ENCODE measurements at places on chromosomes 6 and 20.

- DNase-seq = no peak
These were observed 142.5 kb upstream of the SPACA1 start for GRCh38 chr6:87905101-87905641.

DNA sequence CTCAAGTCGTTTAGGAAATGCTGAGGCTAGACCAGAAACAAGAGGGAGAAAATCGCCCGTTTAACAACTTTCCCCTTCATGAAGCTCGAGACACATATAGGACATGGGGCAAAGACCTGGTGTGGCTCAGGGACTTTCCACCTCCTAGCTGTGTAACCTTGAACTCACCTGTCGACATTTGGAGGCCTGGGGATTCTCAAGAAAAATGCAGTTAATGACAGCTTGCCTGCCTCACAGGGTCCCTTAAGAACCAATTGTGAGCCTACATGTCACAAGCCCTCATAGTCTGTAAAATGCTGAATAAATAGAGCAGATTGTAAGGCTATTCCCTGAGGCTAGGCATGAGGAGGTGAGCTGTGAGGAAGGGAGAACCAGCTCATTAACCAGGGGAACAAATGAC, 35.1 kb downstream of the MGME1 start:
- no peak for DNase-seq

DNA sequence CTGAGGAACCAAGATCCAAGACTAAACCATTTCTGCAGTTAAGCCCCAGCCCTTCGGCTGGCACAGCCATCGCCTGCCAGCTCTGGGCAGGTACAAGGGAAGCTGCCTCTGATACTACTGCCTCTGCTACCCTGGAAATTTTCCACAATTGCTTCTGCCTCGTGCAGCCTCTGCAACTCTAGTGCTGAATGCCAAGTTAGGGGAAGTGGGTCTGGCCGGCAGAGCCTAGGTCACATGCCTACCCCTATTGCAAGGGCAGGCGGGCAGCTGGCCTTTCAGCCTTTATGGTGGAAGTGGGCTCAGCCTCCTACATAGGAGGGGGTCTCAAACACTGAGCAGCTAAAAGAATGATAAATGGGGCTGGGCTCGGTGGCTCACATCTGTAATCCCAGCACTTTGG, 44.5 kb upstream of the TULP1 start:
- DNase-seq = no peak

DNA sequence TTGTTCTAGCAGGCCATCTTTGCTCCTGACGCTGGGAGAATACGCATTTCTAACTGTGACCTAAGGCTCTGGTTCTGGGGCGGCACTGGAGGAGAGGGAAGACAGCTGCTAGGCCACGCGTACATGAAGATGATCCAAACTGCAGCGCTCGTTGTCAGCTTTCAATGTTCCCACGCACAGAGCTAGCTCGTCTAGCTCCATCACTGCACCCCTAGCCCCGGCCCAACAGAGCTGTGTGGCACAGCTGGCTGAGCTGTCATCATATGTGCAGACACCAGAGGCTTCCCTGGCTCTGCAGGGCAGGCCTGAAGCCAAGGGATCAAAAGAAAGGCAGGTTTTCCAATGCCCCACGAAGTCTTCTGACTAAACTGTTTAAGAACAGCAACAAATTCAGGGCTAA, 124.7 kb downstream of the IRF4 start:
- no peak for DNase-seq

- no peak for DNase-seq
These were observed 48.7 kb downstream of the SCGN start for GRCh38 chr6:25700761-25701160.

GRCh38 chr20:40617594-40617993, 71.4 kb downstream of the MAFB start:
- no peak for DNase-seq

- DNase-seq = peak; percentile 82
These were observed 10.7 kb upstream of the NCOA7 start for GRCh38 chr6:125779924-125780539.

GRCh38 chr6:168127384-168127868, 48.4 kb upstream of the FRMD1 start:
- DNase-seq = no peak

DNA sequence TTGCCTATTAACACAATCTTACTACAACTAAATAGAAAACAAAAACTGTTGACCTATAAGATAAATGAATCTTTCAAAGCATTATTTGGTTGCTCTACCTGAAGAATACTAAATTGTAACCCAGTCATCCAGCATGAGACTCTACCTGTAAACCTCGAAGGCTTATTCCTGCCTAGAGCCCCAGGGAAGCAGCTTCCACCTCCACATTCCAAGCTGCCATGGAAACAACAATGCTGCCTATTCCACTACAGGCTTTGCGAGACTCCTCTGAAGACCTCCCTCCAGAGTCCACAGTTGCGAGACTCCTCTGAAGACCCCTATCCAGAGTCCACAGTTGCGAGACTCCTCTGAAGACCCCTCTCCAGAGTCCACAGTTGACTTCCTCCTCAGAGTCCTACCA, 15.7 kb downstream of the GMDS start:
- DNase-seq = no peak

DNA sequence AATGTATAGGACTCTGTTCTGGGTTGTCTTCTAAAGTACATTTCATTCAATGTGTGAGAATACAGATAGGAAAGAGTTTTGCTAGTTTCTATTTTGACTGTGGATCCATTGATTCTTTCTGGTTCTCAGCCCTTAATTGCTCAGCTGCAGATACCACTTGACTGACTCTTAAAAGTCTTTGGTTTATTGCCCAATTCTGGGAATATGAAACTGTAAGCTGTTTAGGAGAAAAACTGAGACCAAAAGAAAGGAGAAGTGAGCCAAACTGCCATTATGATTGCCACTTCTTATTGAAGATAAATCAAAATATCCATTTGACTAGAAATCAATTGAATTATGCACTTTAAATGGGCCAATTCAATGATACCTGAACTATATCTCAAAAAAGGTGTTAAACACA, 211.4 kb downstream of the ESR1 start:
- no peak for DNase-seq

DNA sequence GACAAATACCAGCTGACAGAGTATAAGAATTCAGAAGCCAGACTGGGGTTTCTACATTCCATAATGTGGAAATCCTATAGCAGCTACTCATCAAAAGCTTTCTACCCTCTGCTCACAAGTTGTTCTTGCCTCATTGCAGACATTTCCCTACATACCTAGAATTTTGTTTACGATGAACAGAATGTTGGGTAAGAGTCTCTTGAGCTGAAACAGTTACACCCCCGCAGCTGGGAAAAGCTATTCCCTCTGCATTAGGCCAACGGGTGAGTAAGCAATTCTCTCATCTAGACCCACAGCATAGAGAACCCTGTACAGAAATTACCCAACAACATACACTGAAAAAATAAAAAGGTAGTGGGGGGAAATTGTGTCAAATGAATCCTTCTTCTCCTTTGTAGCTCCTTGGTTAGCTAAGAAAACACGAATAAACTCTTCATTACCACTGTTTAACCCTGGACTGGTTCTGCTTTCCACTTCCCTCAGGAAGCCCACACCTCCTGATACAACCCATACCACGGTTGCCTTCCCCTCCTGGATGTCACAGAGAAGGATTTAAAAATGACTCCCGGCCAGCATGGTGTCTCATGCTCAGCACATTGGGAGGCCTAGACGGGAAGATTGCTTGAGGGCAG, 215.0 kb upstream of the SHLD1 start:
- no peak for DNase-seq

- no peak for DNase-seq
These were observed 19.6 kb downstream of the RRBP1 start for GRCh38 chr20:17662333-17663039.

GRCh38 chr6:39777661-39778060, 14.5 kb upstream of the DAAM2 start:
- no peak for DNase-seq

DNA sequence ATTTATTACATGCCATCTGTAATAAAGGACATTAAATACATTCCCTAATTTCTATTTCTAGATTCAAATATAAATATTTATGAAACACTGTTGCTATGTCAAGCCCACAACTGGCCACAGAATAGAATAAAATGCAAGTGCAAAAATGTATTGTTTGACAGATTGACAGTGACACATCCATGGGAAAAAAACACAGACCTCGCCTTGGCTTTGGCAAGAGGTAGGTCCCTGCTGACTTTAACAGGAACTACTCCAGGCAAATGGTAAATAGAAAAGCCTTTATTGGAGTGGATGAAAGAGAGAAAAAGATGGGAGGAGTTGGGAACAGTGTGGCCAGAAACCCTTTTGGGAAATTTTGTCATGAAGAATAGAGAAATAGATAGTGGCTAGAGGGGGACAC, 622.9 kb downstream of the UTRN start:
- DNase-seq = no peak

- no peak for DNase-seq
These were observed 228.0 kb downstream of the ZNF217 start for GRCh38 chr20:53365539-53366075.

GRCh38 chr6:12286373-12287110, 3.6 kb upstream of the EDN1 start:
- DNase-seq = no peak

- DNase-seq = no peak
These were observed 46.9 kb downstream of the GFRA4 start for GRCh38 chr20:3616250-3616649.
